ENCODE measurements at places on chromosomes 7 and 10.

DNA sequence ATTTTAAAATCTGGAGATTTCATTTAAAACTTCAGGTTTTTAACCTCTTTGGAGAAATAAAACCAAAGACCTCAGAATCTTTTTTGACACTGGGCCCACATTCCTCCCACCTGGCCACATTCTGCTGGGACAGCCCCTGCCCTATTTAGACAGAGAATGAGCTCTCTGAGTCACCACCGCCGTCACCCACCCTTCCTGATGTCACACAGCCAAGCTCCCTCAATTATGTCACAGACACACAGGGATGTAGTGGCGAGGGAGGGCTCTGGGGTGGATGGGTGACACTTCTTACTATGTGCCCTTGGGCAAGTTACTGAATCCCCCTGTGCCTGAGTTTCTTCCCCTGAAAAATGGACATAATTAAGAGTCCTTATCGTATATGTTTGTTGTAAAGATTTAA lies 162.6 kb downstream of the RAB11FIP2 start:
- no peak for DNase-seq

DNA sequence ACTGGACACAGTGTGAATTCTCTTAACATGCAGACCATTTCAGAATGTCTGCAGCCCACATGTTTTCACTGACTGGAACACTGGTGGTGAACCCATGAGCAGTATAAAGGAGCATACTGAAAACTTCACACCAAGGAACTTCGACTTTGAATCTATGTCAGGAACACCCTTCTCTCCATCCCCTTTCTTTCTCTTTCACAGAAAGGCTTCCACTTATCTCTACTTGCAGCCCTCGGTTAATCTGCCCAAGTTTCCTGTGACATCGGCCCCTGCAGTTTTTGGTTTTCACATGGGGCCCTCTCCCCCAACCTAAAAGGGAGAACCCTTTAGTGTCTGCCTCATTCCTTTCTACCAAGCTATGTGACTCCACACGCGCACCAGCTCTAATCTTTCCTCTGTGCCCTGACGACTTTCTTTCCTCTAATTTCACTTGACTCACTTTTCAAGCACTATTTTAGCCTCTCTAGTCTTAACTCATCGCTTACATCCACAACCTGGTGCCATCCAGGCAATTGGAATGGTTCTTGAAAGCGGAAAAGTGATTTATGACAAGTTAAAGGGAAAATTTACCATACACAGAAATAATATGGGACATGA lies 70.1 kb downstream of the RELN start:
- no peak for DNase-seq

DNA sequence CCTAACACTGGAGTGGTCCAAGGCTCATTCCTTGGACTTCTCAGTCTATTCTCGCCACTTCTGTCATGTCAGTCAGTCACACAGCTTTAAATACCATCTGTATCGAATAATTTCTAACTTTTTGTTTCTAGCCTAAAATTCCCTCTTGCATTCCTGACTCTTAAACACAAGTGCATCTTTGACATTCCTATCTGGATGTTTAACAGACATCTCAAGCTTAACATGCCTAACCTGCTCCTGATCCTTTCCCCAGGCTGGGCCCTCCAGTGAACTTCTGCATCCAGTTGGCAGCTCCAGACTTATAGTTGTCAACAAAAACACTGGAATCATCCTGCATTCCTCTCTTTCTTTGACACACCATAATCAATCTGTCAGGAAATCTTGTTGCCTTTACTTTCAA lies 4.5 kb upstream of the ABCB4 start:
- DNase-seq = no peak

DNA sequence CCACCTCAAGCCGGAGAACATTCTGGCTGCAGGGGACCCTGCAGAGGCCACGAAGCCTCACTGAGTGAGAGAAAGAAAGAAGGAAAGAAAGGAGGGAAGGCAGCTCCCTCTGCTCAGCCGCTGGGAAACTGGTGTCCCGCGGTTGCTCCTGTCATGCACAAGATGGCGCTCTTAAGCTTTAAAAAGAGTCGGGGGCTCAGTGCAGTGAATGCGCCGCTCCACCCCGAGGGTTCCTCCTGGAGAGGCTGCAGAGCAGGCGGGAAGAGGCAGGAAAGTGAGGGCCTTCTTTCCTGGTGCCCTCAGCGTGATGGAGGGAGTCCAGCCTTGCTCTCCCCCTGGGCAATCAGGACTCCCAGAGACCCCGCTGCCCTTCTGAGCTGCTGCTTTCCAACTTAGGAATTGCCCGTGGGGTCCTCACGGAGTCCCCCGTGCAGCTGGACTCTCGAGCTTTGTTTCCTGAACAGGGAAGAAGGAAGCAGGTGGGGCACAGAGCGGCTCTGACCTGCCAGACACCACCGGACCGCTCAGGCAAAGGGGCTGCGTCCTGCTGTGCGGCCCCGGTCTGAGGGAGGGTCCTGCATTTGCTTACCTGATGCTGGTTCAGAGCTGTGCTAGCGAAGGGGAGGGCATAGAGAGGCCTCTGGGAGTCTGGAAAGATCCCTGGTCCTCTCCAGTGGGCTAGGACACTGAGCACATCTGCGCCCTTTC lies 141.9 kb upstream of the MKI67 start:
- peak; percentile 0 for DNase-seq

- DNase-seq = no peak
Observed at GRCh38 chr7:108308276-108308675, 148.0 kb downstream of the NRCAM start.

GRCh38 chr7:144454-144826 lies 47.9 kb upstream of the FAM20C start:
- no peak for DNase-seq

GRCh38 chr10:7541137-7542087 lies 125.4 kb downstream of the ITIH5 start:
- DNase-seq = peak; percentile 99

GRCh38 chr10:46525177-46525823 lies 31.2 kb downstream of the GPRIN2 start:
- DNase-seq = peak; percentile 89

DNA sequence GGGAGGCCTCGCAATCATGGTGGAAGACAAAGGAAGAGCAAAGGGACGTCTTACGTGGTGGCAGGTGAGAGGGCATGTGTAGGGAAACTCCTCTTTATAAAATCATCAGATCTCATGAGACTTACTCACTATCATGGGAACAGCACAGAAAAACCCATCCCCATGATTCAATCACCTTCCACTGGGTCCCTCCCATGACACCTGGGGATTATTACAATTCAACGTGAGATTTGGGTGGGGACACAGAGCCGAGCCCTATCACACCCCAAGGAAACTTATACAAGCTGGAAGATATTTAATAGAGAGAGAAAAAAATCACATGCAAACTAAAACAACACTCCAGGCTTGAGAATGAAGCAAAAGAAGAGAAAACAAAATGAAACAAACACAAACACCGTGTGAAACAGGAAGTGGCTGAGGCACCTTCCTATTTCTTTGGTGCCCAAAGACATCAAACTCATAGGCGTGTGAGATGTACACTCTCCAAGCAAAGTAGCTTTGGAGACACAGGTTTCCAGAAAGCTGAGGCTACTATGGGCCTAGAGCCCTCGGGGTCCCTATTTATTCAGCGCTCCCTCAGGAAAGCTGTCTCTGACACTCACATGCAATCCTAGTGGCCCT lies 97.2 kb downstream of the PRKCQ start:
- no peak for DNase-seq

GRCh38 chr7:71361451-71362032 lies 229.6 kb downstream of the GALNT17 start:
- no peak for DNase-seq

DNA sequence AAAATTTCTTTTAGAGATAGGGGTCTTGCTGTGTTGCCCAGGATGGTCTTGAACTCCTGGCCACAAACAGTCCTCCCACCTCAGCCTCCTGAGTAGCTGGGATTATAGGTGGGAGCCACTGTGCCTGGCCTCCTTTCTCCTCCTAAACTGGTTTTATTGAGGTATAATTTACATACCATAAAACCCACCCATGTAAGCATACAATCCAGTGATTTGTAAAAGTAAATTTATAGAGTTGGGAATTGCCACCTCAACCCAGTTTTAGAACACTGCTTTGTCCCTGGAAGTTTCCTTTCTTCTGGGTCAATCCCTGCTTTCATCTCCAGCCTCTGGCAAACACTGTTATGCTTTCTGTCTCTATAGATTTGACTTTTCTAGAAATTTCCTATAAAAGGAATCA lies 49.0 kb downstream of the CNNM2 start:
- no peak for DNase-seq

- DNase-seq = peak; percentile 46
Observed at GRCh38 chr7:120402079-120402767, 129.2 kb downstream of the KCND2 start.

GRCh38 chr10:9331583-9332008 lies 1277.1 kb downstream of the GATA3 start:
- DNase-seq = peak; percentile 63

- peak; percentile 10 for DNase-seq
Observed at GRCh38 chr7:3760651-3761050, 459.6 kb downstream of the SDK1 start.

DNA sequence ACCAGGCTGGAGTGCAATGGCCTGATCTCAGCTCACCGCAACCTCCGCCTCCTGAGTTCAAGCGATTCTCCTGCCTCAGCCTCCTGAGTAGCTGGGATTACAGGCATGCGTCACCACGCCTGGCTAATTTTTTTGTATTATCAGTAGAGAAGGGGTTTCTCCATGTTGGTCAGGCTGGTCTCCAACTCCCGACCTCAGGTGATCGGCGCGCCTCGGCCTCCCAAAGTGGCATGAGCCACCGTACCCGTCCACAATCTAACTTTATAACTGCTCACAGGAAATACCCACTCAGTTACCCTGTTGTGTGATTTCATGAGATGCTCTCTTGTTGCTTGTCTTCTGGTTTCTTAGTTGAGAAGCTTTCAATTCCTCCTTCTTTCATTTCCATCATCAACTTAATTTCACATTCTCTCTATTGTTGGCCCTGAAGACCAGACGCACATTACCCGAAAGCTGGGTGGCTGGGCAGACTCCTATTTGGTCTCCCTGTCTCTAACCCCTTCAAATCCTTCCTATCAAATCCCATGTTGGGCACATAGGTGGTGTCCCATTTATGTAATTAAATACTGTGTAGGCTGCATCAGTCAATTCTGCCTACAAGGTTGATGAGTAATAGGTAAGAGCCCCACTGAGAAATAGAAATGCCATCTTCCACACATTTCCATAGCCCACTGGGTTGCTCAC lies 1.1 kb upstream of the GSTO2 start:
- DNase-seq = peak; percentile 1

DNA sequence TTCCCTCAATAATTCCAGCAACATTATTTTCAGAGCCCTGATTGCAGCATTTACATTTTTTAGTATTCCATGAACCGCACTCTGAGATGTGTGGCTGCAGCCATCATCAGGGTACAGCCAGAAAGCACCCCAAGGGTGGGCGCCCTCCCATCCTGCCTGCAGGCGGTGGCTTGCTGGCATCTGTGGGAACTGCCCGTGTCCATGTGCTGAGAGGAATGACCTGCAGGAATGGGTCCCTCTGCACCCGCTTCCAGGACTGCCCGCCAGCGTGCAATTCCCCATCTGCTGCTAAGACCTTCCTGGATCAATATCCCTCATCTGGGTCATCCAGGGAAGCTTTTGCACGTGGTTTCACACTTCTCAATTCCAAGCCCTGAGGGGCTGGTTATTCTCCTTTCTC lies 32.8 kb upstream of the NUB1 start:
- no peak for DNase-seq

DNA sequence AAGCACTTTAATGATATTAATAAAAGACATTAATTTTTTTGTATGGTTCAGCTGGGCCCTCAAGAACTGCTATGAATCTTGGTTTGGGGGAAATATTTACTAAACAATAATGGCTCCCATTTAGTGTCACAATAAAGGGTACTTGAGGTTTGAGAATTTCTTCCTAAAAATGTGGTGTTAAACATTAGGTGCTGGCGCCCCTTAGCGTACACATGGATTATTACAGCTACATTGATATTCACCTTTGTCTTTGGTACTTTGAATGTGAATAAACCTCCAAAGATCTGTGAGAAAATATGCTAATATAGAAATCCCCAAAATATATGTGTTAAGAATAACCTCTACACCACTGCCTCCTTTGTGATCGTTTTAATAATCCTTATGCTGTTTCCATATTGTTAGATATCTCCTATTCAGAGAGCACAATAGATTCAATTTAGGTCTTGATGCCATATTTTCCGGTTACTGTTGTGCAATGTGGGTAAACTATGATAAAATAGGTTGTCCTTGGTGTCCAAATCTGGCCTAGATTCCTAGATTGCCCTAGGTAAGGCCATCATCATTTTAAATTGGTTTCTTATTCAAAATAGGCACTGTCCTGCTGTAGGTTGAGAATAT lies 161.8 kb upstream of the CACNA2D1 start:
- peak; percentile 26 for DNase-seq

GRCh38 chr10:50552308-50552707 lies 71.4 kb downstream of the SGMS1 start:
- no peak for DNase-seq

DNA sequence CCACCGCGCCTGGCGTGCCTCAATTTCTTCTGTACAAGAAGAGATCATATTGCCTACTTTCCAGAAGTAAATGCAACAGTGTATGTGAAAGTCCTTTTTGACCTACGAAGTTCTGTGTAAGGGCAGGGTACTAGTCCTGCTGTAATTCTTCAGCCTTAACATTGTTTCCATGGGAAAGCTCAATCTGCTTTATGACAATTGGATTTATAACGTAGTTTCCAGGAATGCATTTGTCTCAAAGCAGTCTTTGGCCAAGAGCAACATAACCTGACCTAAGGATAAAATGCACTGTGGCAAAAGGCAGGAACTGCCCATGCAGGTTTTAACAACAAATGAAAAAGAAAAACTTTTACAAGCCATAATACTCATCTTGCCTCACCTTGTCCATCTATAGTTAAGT lies 108.1 kb upstream of the PODXL start:
- DNase-seq = no peak

DNA sequence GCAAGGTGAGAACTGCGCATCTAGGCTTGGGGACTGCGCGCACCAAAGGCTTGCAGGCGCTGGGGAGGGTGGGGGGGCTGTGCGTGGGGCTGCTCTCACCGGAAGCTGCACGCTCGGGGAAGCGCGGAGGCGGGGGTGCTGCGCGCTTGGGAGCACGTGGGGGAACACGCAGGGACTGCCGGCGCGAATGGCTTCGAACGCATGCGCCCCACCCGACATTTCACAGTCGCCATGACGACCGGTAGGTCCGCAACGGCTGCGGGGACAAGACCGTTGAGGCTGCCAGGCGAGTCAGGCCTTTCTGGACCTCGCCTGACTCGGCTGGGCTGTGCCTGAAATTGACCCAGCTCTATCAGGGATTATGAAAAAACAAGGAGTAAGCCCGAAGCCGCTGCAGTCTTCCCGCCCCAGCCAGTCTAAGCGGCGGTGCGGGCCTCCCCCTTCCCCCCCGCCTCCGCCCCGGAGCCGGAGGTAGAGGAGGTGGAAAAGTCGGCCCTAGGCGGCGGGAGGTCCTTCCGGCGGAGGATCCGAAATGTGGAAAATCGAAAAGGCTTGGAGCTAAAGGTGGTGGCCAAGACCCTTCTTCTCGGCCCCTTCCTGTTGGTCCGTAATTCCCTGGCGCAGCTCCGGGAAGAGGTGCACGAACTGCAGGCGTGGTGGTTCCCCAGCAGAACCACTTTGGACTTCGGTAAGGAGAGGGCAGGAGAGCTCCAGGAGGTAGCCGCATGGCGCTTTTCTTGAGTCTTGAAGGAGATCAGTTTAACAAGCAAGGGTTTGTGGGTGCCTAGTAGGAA lies 34.9 kb upstream of the STEAP1 start:
- peak; percentile 14 for DNase-seq
